ENCODE measurements at places on chromosomes 12 and 14. TPM values are rescaled to one million over a fixed set of nuclear protein-coding genes. Genes with fewer than 3 reads are reported as not detected.

MYL2 gene
- polyA plus RNA-seq = not detected

DNA sequence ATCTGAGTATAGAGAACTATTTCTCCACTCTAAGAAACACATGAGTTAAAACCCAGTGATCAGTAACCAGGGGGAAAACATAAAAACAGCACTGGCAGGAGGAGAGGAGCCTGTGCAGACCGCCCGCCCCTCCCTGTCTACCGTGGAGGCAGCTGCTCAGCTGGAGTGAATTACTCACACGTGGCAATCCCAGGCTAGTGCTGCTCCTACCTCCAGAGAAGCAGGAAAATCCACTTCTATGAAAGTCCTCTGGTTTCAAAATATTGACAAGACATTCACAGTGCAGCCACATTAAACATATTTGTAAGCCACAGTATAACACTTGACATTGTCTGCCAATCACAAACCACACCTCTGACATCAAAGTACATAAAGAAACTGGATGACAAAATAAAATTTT is 16.7 kb downstream of the TMEM132D start:
- no peaks in the 10 kb centered on the region for H3K36me3 ChIP-seq
- H3K4me3 ChIP-seq = no peak overlapping the region
- no peak for DNase-seq
- H3K27me3 ChIP-seq = no peaks in the 10 kb centered on the region
- H3K4me1 ChIP-seq = no peaks in the 10 kb centered on the region

GRCh38 chr12:114174326-114174725 is 208.2 kb upstream of the RBM19 start:
- DNase-seq = no peak
- no peak overlapping the region for H3K4me3 ChIP-seq
- H3K36me3 ChIP-seq = no peaks in the 10 kb centered on the region
- H3K27me3 ChIP-seq = no peaks in the 10 kb centered on the region

DNA sequence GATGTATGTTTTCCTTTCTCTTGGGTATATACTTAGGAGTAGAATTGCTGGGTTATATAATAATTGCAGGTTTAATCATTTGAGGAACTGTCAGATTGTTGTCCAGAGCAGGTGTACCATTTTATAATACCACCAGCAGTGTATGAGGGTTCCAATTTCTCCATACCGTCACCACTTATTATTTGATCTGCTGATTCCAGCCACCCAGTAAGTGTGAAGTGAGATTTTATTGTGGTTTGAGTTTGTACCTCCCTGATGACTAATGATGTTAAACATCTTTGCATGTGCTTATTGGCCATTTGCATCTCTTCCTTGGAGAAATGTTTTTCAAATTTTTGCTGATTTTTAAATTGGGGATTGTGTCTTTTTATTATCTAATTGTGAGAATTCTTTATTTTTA is 15.1 kb downstream of the NCKAP5L start:
- H3K4me3 ChIP-seq = no peak overlapping the region
- H3K27me3 ChIP-seq = no peaks in the 10 kb centered on the region
- no peaks in the 10 kb centered on the region for H3K4me1 ChIP-seq
- no peaks in the 10 kb centered on the region for H3K36me3 ChIP-seq
- no peak overlapping the region for H3K27ac ChIP-seq
- DNase-seq = no peak
